ENCODE measurements at places on chromosomes 3 and 15.

DNA sequence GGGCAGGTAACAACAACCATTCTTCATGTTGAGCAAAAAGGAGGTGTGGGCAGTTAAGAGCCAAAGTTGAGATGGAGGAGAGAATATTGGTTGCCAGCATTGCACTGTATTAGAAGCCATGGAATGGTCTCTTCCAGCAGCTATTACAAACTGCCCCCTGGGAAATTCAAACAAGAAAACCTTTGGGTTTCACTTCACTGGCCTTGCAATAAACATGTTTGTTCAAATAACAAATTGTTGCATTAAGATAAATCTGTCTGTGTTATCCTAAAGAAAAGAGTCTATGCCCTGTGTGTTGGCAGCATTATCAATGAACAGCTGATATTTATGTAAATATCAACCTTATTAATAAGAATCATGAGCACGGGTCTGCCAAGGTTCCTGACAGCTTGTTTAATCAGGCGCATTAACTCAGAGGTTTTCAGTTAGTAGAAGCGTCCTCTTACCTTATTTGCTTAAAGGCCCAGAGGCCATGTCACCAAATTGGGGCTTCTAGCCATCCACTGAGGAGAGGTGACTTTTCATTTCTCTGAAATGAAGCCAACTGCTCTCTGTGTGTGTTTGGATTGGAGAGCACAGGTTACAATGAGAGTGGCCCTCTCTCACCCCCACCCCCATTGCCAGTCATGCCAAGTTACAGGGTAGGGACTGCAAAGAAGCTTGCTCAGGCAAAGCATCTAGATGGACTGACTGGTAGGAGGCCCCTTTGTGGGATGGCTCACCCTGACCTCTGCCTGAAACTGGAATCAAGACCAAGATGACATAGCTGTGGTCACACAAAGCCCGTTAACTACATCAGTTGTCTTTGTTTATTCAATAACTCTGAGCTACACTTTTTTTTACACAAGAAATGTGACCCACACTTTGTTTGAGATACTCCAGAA is 10.5 kb downstream of the FILIP1L start:
- DNase-seq, result no peak

GRCh38 chr3:79255702-79256101 is 512.1 kb downstream of the ROBO1 start:
- no peak for DNase-seq

DNA sequence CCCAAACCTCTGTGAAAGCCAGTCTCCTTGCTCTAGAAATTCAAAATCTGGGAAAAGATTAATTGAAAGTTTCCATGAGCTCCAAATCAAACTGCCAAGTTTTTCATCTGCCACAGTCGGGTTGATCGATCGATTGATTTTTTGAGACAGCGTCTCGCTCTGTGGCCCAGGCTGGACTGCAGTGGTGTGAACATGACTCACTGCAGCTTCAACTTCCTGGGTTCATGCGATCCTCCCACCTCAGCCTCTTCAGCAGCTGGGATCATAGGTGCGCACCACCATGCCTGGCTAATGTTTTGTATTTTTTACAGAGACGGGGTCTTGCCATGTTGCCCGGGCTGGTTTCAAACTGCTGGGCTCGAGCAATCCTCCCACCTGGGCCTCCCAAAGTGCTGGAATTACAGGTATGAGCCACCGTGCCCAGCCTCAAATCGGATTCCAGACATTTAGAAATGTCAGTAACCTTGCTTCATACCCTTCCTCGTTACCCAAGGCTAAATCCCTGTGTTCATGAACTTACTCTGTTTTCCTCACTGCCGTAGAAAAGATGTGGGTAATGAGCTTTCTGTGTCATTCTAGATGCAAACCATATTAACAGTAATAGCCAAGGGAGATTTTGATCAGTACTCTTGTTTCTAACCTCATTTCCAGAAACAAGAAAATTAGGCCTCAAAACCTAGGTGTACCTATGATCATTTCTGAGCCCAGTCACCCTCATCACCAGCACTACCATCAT is 105.9 kb upstream of the AKAP13 start:
- no peak for DNase-seq

GRCh38 chr3:108471426-108471825 is 39.0 kb downstream of the MYH15 start:
- no peak for DNase-seq

DNA sequence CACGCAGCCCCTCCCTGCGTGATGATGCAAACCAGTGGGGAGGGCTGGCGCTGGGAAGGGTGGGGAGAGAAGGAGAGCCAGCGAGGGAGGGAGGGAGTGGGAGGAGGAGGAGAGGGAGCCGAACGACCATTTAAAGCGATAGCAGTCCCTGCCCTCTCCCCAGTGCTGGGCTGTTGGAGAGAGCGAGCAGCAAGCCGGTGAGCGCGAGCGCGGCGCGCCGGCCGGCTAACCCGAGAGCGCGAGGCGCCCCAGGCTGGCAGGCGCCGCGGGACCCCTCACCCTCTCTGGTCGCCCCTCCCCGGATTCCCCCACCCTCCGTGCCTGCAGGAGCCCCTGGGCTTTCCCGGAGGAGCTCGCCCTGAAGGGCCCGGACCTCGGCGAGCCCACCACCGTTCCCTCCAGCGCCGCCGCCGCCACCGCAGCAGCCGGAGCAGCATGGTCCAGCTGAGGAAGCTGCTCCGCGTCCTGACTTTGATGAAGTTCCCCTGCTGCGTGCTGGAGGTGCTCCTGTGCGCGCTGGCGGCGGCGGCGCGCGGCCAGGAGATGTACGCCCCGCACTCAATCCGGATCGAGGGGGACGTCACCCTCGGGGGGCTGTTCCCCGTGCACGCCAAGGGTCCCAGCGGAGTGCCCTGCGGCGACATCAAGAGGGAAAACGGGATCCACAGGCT is at the start of gene GRM7:
GRM7 (plus strand) TSS at position 162 of the 671 bp plus-strand sequence.
- DNase-seq, result no peak

- DNase-seq, result no peak
These were observed 122.7 kb downstream of the WNT5A start for GRCh38 chr3:55364421-55364820.

- no peak for DNase-seq
These were observed 17.6 kb downstream of the LIMD1 start for GRCh38 chr3:45612138-45612537.

GRCh38 chr3:178966299-178967176 is 105.1 kb downstream of the ZMAT3 start:
- no peak for DNase-seq

GRCh38 chr3:155404486-155404885 is 111.0 kb upstream of the STRIT1 start:
- no peak for DNase-seq

- no peak for DNase-seq
These were observed 644 bp upstream of the NGLY1 start for GRCh38 chr3:25783661-25784512.
